ENCODE measurements at places on chromosomes 16 and 17. TPM values are rescaled to one million over a fixed set of nuclear protein-coding genes. Genes with fewer than 3 reads are reported as not detected.

- DNase-seq: no peak
Observed at GRCh38 chr17:48738803-48739526, 10.4 kb upstream of the HOXB13 start.

The CDH15 gene
- total RNA-seq: 4.4 TPM

DNA sequence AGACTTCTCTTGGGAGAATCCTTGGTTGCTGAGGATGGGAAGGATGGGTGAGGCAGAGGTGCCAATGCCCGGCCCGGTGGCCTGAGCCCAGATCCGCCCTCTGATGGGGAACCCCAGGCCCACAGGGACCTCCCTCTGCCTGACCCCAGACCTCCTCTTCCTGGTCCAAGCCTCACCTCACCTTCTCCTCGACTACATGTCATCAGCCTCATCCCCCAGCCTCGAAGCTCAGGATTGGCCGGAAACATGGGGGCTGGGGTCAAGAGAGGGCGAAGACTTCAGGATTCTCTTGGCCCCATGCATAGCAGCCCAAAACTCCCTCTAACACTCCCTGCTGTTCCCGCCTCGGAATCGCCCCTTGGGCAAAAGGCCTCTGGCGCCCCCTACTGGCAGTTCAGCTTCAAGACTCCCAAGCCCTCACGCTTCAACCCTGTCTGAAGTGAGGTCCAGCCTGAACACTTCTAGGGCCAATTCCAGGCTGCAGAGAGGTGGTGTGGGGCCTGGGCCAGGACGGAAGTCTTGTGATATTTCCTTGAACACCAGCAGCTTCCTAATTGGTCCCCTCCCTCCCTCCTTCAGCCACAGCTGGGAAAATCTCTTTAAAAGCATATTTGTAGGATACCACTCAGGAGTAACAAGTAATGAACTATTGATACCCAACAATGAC is 47.2 kb downstream of the ARHGAP27 start:
- peak; percentile 85 for DNase-seq

- DNase-seq: no peak
Observed at GRCh38 chr17:83138820-83139219, 59.4 kb downstream of the METRNL start.

The KCNJ12 gene
- 5.2 TPM for total RNA-seq

- no peak for DNase-seq
Observed at GRCh38 chr17:1724869-1725641, 551 bp downstream of the WDR81 start.

DNA sequence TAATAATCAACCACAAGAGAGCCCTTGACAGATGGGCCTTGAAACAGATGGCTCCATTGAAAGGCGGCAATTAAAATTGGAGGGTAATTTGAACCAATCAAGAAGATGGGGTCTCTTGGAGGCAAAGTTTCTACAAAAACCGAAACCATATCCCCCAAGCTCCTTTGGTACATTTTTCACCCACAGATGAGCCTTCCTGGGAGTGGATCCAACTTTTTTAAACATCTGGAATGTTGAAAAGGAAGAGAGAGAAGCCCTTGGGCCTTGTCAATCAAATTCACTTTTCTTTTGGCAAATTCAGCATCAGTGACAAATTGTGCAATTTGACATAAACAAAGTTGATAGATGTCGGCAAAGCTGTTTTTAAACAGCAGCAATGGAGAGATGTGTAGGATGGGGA is 13.2 kb upstream of the NUP93 start:
- DNase-seq: no peak

The CD300H gene
- total RNA-seq: not detected

DNA sequence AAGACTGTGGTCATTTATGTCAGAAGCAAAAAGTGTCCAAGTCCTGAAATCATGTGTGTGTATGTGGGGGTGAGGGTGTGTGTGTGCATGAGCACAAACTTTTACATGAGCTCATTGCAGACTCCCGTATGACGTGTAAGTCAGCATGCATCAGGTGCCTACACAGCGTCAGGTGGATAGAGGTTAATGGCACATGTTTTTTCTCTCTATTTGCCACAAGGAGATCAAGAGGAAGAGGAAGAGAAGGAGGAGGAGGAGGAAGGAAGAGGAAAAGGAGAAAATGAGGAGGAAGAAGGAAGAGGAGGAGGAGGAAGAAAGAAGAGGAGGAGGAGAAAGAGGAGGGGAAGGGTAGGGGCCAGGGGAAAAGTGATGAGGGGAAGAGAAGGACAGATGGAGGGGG is 178.0 kb upstream of the DYNLRB2 start:
- DNase-seq: no peak

The COG7 gene
- 10.2 TPM for total RNA-seq

The DNAI2 gene
- not detected for total RNA-seq

GRCh38 chr17:20975566-20975965 is 67.2 kb downstream of the USP22 start:
- DNase-seq: no peak

GRCh38 chr17:69716556-69716955 is 302.1 kb downstream of the MAP2K6 start:
- DNase-seq: no peak

- peak; percentile 40 for DNase-seq
Observed at GRCh38 chr16:88315543-88316105, 67.1 kb upstream of the ZNF469 start.

DNA sequence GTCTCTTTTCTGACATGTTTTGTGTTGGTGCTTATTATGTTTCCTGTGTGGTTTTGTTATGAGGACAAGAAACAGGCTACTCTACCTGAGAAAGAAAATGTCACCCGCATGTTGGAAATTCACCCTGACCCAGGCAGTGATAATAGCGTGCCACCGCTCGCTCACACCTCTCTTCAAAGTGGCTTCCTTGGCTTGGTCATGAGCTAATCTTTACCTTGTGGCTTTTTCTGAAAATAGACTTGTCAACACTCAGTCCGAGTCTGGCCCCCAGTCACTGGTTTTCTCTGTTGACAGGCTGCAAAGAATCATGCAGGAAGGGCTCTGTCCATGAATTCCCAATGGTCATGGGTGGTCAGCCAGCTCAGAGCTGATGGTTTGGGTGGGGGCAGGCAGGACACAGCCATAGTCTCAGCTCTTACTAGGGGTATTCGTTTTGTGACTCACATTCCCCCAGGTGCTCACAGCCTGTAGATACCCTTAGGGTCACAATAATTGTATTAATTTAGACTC is 121.3 kb upstream of the CACNG5 start:
- no peak for DNase-seq

DNA sequence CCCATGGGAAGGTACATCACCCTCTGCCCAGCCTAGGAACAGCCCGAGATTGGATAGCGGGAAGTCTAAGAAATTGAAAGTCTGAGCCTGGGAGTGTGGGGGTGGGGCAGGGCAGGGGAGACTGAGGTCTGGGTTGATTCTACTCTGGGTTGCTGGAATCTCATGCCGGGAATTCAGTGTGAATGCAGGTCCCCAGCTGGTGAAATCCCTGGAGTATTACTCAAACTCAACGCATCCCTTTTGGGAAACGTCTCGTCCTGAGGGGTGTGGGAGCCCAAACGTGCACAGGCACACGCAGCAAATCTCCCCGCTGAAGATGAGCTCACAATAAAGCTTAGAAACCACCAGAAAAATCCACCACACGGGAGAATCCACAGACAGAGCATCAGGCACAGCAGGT is 55.4 kb downstream of the SOCS1 start:
- DNase-seq: no peak

GRCh38 chr16:58449306-58449705 is 50.6 kb upstream of the NDRG4 start:
- DNase-seq: no peak

DNA sequence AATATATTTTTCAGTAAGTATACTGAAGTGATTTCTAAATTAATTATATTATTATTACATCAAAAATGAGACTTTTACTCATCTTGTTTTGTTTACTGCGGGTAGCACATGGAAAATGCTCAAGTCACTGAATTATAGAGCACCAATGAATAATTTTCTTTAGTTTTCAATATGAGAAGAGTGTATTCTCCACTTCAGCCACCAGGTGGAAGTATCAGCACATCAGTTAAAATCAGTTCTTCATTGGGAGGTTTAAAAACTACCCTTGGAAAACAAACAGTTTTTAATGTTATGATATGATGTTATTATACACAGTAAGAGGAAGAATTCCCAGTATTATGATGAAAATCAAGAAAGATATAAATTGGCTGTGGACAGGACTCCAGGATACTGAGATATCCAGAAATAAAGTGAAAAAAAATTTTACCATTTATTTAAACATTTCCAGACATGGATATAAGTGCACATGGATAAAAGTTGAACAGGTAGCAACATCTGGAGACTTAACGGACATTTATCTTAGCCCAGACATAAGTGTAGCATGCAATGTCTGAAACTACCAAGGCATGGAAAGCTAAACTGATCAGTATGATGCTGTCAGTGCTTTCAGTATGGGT is 467.3 kb downstream of the KCNJ2 start:
- DNase-seq: no peak

- DNase-seq: no peak
Observed at GRCh38 chr16:10883004-10883403, 6.0 kb downstream of the CIITA start.

GRCh38 chr16:25140459-25140858 is 28.9 kb downstream of the LCMT1 start:
- no peak for DNase-seq

GRCh38 chr16:82629441-82630027 is 2.8 kb downstream of the CDH13 start:
- DNase-seq: peak; percentile 35

DNA sequence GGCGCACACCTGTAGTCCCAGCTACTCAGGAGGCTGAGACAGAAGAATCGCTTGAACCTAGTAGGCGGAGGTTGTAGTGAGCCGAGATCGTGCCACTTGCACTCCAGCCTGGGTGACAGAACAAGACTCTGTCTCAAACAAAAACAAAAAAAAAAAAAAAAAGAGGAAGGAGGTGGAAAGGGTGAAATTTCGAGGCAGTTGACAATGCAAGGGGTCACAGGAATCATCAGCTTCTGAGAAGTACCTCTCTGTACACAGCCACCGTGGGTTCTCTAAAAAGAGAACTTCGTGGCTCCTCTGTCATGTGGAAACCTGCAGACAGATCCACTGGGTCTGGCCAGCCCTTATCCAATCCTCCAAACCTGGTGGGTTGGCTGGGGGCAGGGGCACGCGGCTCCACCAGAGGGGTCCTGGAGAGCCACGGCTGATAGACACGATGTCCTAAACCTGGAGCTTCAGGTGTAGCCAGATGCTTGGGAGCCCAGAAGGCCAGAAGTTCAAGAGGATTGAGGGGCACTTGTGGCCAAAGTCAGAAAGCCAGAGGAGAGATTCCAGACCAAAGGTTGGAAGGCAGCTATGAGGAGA is 540 bp upstream of the CD300LF start:
- no peak for DNase-seq

Measured in MG63 (cell line).